ENCODE measurements at places on chromosomes 4 and X.

GRCh38 chrX:17860811-17861488 lies at the start of gene RAI2:
TSS of gene RAI2 (minus strand) at chrX:17861298. CDS start at chrX:17802010, 59,288 bp downstream.
- no peak for DNase-seq

DNA sequence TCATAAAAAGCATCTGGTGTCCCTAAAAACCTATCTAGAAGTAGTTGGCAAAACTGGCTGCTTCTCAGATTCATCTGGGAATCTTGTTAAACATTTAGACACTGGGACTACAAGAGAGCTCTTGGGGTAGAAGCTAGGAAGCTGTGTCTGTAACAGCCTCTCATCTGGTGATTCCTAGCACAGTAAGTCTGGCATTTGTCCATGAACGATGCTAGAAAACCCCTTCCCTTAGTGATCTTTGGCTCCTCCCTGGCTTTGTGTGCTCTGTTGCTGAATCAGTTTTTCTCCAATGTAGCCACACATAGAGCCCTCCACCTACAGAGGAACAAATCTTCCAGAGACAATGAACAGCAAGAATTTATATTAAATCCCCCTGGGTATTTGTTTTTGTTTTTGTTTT lies 951.7 kb upstream of the LCORL start:
- no peak for DNase-seq

- no peak for DNase-seq
These were observed 697.5 kb upstream of the GNPDA2 start for GRCh38 chr4:45423896-45424295.

DNA sequence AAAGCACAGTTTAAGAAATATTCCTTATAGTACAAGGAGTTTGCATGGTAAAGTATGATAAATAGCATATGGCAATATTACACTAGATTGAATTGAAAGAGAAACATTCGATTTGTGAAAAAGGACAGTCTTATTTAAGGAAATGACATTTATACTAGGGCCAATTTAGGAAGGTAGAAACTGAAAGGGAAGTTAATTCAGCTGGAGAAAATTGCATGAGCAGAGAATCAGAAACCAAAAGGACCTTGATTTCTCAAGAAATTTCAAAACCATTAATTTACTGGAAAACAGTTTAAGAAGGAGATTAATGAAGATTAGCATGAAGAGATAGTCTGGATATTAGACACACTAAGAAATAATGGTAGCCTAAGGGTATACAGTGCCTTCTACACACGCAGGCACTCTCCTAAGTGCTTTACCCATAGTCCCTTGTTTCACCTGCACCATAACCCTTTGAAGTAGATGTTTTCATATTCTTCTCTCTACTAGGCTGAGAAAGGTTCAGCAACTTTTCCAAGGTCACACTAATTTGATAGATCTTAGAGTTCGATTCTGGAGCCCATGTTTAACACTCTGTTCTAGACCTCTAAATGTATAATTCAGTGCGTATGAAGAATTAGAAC lies 259.1 kb upstream of the SLIT2 start:
- no peak for DNase-seq

- no peak for DNase-seq
These were observed 125.7 kb downstream of the ZC4H2 start for GRCh38 chrX:64850371-64851082.
